Ovary (tissue), 10 donors: ENCODE measurements at places on chromosomes 7 and 10. TPM values are rescaled to one million over a fixed set of nuclear protein-coding genes. Genes with fewer than 3 reads are reported as not detected.

DNA sequence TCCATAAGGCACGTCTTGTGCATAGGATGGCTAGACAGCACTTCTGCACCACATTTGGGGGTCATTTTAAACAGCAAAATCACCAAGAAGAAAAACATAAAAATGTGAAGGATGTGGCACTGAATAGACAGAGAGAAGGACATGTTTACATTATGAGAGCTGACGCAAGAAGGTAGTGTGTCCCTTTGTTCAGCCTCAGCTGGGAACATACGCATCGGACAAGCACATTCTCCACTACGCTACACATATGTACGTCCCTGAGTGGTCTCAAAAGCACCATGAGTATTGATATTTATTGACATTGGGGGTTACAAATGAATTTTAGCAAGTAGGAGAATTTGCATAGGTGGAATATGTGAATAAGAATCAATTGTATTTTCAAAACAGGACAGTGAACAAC is 20.2 kb downstream of the DDC start:
- no peak for DNase-seq

- DNase-seq, result no peak
These were observed 3.5 kb downstream of the CHAT start for GRCh38 chr10:49617121-49618020.

GRCh38 chr10:11757454-11757820 is 15.3 kb downstream of the ECHDC3 start:
- DNase-seq, result peak; percentile 85

GRCh38 chr7:118615-119391 is 73.6 kb upstream of the FAM20C start:
- no peak for DNase-seq

GRCh38 chr10:133186416-133187090 is 26.5 kb downstream of the KNDC1 start:
- DNase-seq, result no peak

DNA sequence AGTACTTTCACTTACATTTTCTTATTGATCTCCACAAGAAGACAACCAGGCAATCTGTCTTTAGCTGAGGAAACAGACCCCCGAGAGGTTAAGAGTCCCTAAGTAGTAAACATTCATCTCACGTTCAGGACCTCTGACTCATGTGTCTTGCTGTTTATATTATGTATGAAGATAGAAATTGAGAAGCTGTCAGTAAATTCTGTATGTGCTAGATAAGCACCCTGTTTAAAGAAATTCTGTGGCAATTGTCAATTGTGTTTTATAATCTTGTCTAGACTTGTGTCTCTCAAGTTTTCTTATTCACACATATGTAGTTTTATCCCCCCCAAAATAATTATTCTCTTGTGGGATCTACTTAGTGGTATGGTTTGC is 14.5 kb downstream of the ADK start:
- DNase-seq, result no peak

DNA sequence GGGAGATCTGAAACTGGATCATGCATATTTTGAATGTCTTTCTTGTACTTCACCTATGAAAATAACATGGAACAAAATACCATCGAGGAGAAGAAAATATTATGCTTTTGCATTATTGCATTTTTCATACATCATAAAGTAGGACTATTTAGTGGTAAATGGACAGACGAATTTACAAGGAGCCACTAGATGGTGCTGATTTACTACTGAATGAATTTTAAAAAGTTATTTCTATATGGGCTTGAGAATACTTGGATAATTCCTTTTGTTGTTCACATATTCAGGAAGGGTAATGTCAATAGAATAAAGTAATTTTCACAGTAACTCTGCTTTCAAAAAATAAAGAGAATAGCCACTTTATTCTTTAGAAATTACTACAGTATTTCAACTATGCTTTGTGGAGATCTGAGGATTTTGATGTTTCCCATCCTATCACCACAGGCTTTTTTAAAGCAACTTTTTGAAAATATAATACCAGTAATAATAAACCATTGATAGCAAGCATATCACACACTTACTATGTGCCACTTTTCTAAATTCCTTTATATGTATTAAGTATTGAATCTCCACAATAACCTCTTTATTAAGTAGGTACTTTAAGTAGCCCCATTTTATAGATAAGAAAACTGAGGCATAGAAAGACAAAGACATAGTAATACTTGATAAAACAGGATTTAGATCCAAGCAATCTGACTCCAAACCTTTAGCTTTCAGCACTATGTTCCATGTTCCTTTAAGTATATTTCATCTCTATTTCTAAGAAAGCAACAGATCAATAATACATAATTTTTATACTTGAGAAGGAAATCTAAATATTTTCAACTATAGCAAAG is 38.6 kb downstream of the NEBL start:
- DNase-seq, result no peak

GRCh38 chr10:76047521-76047920 is 616.1 kb downstream of the LRMDA start:
- DNase-seq, result no peak

- DNase-seq, result no peak
These were observed 1.3 kb downstream of the HELLS start for GRCh38 chr10:94546901-94547185.

DNA sequence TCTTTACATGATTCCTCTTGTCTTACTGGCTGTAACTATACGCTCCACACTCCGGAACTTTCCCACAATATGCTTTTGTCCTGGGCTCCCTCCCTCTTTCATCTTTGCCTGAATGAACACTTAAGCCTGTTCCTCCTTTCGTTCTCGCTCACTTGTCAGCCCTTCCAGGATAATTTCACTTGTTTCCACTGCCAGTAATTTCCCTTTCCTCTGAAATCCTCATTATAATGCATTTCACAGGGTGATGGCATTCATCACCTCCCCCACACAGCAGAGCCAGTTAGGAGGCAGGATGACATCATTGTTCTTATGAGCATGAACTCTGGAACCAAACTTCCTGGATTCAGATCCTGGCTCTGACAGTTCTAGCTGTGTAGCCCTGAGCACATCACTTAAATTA is 372.6 kb downstream of the GPR158 start:
- DNase-seq, result no peak

GRCh38 chr10:131181456-131181855 is 130.1 kb downstream of the TCERG1L start:
- peak; percentile 0 for DNase-seq

GRCh38 chr10:48249763-48250351 is 24.6 kb downstream of the FRMPD2 start:
- DNase-seq, result no peak

DNA sequence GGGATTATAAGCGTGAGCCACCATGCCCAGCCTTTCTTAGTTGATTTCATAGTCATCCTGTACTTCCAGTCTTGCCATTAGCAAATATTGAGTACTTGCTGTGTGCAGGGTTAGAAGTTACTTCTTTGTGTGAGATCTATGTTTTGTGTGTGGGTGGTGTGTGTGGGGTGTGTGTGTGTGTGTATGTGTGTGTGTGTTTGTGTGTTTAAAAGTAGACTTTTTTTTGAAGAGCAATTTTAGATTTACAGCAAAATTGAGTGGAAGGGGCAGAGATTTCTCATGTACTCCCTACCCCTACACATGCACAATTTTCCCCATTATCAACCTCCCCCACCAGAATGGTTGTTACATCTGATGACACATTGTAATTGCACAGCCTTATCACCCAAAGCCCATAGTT is 48.2 kb downstream of the KAT6B start:
- DNase-seq, result no peak

DNA sequence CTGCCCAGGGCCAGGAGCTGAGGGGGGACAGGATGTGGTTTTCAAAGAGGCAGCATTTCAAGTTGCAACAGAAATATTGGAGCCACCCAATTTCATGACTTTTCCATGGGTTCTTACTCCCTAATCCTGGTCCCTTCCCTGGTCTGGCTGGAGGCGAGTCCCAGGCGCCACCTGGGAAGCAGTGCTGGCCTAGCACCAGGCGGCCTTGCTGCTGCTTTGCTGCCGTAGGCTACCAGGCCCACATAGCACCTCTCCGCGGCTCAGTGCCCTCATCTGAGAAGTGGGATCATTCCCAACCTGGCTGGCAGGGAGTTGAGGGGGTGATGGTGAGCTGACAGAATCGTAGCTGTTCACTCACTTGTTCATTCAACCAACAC is 33.7 kb downstream of the ZMIZ1 start:
- peak; percentile 68 for DNase-seq

GRCh38 chr10:112098682-112099081 is 84.9 kb downstream of the GPAM start:
- DNase-seq, result no peak

DNA sequence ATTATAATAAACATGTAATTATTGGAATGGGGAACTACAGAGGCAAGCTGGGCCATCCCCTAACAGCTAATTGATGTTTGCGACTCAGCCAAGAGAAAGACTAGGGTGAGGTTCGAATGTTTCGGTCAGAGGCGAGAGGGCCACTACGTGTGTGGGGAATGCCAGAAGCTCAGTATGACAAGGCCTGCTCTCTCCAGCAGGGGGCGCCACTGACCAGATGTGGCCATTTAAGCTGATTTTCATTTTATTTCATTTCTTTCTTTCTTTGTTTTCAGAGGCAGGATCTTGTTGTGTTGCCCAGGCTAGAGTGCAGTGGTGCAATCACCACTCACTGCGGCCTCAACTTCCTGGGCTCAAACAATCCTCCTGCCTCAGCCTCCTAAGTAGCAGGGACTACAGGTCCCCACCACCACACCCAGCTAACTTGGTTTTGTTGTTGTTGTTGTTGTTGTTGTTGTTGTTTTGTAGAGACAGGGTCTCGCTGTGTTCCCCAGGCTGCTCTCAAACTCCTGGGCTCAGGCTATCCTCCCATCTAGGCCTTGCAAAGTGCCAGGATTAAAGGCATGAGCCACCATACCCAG is 38.1 kb downstream of the TMEM130 start:
- no peak for DNase-seq

DNA sequence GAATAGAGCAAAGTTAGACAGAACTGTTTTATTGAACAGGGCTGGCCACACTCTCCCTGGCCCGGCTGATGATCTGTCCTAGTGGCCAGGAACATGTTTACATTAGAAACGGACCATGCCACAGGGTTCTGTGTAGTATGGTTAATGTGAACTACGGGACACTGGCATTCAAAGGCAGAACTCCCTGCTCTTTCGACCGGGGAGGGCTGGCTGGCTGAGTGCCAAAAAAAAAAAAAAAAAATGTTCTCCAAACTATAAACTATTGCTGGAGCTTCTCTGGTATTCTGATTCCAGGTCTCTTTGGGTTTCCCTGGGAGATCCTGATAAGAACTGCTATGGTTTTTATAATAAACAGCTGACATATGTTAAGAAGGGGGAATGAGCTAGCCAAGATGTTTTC is 1262.6 kb upstream of the SORCS1 start:
- DNase-seq, result no peak

- no peak for DNase-seq
These were observed 137.1 kb downstream of the SLC25A13 start for GRCh38 chr7:96184783-96185182.

DNA sequence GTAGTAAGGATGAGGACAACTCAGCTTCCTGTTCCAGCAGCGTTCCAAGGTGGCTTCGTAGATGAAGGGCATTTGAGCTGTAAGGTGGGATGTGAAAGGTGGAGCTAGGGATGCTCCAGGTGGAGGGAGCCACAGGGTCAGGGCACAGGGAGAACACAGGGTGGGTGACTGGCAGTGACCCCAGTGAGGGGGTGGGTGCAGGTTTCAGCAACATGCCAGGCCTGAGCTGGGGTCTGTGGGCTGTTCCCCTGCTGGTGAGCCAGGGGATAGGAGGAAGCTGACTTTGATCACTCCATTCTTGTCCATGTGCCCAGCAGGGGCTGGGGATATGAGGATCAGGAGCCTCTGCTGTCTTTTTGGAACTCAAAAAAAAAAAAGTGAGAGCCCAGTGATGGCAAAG is 33.2 kb downstream of the CDH23 start:
- no peak for DNase-seq

GRCh38 chr7:50166997-50167965 is 74.2 kb upstream of the ZPBP start:
- no peak for DNase-seq

BMPER gene
- polyA plus RNA-seq, result 5.4 TPM

MGAM2 gene
- 0.05 TPM for polyA plus RNA-seq

EEF1AKMT2 gene
- polyA plus RNA-seq, result 15.2 TPM

STEAP2 gene
- polyA plus RNA-seq, result 10.0 TPM

CPA5 gene
- polyA plus RNA-seq, result not detected

SMC3 gene
- 31.5 TPM for polyA plus RNA-seq

LLCFC1 gene
- not detected for polyA plus RNA-seq

SFRP5 gene
- polyA plus RNA-seq, result 0.48 TPM

RASA4B gene
- polyA plus RNA-seq, result 21.1 TPM

ITIH5 gene
- polyA plus RNA-seq, result 12.7 TPM

INA gene
- 0.05 TPM for polyA plus RNA-seq

PTER gene
- polyA plus RNA-seq, result 19.2 TPM

COMTD1 gene
- not detected for polyA plus RNA-seq

PRTFDC1 gene
- polyA plus RNA-seq, result 18.6 TPM
